ENCODE measurements at places on chromosomes 7 and 10. TPM values are rescaled to one million over a fixed set of nuclear protein-coding genes. Genes with fewer than 3 reads are reported as not detected.

DNA sequence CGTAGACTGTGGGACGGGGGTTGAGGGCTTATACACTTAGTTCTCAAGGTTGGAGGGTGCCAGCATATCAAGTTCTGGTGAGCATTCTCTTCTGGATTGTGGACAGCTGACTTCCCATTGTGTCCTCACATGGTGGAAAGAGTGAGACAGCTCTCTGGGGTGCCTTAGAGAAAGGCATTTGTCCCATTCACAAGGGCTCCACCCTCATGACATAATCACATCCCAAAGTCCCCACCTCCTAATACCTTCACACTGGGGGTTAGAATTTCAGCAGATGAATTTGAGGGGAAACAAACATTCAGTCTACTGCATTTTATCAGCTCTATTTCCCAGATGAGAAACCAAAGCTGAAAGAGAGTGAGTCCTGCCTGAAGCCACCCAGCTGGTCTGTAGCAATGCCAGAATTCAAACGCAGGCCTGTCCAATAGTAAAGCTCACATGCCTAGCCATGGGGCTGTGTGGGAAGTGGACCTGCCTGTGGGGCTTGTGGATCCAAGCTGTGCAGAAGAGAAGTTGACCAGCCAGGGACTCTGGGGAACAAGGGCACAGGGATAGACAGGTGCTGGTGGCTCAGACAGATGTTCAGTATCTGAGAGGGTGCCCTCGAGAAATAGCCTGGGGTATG lies 34.9 kb upstream of the LOXL4 start:
- H3K4me1 ChIP-seq: no peaks in the 10 kb centered on the region
- H3K4me3 ChIP-seq: no peak overlapping the region
- no peak for DNase-seq
- H3K36me3 ChIP-seq: no peaks in the 10 kb centered on the region

- H3K36me3 ChIP-seq: no peaks in the 10 kb centered on the region
- H3K4me3 ChIP-seq: no peak overlapping the region
- peak overlapping the region; percentile 78 for H3K27ac ChIP-seq
- no peaks in the 10 kb centered on the region for H3K27me3 ChIP-seq
These were observed 2.0 kb upstream of the TNS3 start for GRCh38 chr7:47583739-47584535.

The DDIT4 gene
- total RNA-seq: 1,063 TPM

The GRIFIN gene
- total RNA-seq: not detected

DNA sequence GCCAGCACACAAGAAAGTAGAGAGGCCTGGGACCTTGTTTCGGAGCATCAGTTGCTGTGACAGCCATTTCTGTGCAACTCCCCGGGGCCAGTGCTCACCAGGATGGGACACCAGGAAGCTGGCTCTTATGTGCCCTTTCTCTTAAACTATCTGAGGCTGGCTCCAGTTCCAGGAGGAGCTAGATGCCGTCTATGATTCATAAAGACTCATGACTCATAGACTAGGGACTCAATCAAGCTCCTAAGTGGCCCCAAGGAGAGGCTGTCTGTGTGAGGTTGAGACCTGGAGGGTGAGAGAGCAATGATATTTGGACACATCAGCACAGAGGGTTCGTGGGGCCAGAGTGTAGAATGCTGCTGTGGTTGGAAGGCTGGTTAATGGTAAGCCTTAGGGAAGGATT lies 580.1 kb downstream of the CCSER2 start:
- no peaks in the 10 kb centered on the region for H3K4me1 ChIP-seq
- no peak overlapping the region for H3K27ac ChIP-seq
- no peaks in the 10 kb centered on the region for H3K27me3 ChIP-seq
